ENCODE measurements at places on chromosomes 6 and 20. TPM values are rescaled to one million over a fixed set of nuclear protein-coding genes. Genes with fewer than 3 reads are reported as not detected.

The VSX1 gene
- not detected for polyA plus RNA-seq

The PRND gene
- 4.5 TPM for polyA plus RNA-seq

The CCM2L gene
- polyA plus RNA-seq: 7.3 TPM

The C20orf144 gene
- 0.44 TPM for polyA plus RNA-seq

The FLRT3 gene
- 163 TPM for polyA plus RNA-seq

The SLC22A16 gene
- polyA plus RNA-seq: 1.3 TPM

The UBE2C gene
- 70.7 TPM for polyA plus RNA-seq

The UNC5CL gene
- polyA plus RNA-seq: 4.5 TPM

The IL20RA gene
- 1.6 TPM for polyA plus RNA-seq

The HMGCLL1 gene
- polyA plus RNA-seq: 4.7 TPM

The FAM184A gene
- 10.6 TPM for polyA plus RNA-seq
